Spinal cord (tissue), 10 donors: ENCODE measurements at places on chromosomes 6 and 20. TPM values are rescaled to one million over a fixed set of nuclear protein-coding genes. Genes with fewer than 3 reads are reported as not detected.
A peak's percentile ranks its signal among the peaks of the same experiment; 100 is the strongest.

SLC52A3 gene
- 1.2 TPM for total RNA-seq

ZNF512B gene
- total RNA-seq, result 10.6 TPM

HCK gene
- 9.1 TPM for total RNA-seq

DNA sequence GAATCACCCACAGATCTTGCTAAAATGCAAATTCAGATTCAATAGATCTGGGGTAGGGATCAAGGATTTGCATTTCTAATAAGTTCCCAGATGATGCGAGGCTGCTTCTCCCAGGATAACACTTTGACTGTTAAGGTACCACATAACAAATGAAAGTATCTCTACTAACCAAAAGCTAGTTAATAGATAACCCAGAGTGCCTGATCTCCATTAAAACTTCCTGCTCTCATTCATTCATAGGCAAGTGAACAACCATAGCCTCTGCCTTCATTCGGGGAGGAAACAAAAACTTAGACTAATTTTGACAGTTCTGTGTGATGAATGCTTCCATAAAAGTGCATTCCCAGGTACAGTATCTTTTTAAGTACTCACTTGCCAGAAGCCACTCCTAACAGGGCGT, 265.6 kb upstream of the BTBD3 start:
- H3K4me3 ChIP-seq, result no peak overlapping the region
- no peak for DNase-seq
- H3K27ac ChIP-seq, result no peak overlapping the region
- no peaks in the 10 kb centered on the region for H3K4me1 ChIP-seq

GRCh38 chr20:35893942-35894341, 60.4 kb downstream of the SCAND1 start:
- no peaks in the 10 kb centered on the region for H3K27me3 ChIP-seq
- H3K4me3 ChIP-seq, result no peak overlapping the region
- DNase-seq, result no peak
- H3K36me3 ChIP-seq, result no peaks in the 10 kb centered on the region
- no peaks in the 10 kb centered on the region for H3K4me1 ChIP-seq
- no peak overlapping the region for H3K27ac ChIP-seq

- H3K36me3 ChIP-seq, result no peaks in the 10 kb centered on the region
- no peak for DNase-seq
- no peaks in the 10 kb centered on the region for H3K27me3 ChIP-seq
Measured at GRCh38 chr6:23535101-23535500, 590.9 kb upstream of the NRSN1 start.

- H3K36me3 ChIP-seq, result no peaks in the 10 kb centered on the region
- no peaks in the 10 kb centered on the region for H3K27me3 ChIP-seq
- H3K27ac ChIP-seq, result no peak overlapping the region
- H3K4me1 ChIP-seq, result no peaks in the 10 kb centered on the region
- DNase-seq, result peak; percentile 71
- H3K4me3 ChIP-seq, result no peak overlapping the region
Measured at GRCh38 chr6:99668036-99668705, 61.5 kb downstream of the PRDM13 start.

DNA sequence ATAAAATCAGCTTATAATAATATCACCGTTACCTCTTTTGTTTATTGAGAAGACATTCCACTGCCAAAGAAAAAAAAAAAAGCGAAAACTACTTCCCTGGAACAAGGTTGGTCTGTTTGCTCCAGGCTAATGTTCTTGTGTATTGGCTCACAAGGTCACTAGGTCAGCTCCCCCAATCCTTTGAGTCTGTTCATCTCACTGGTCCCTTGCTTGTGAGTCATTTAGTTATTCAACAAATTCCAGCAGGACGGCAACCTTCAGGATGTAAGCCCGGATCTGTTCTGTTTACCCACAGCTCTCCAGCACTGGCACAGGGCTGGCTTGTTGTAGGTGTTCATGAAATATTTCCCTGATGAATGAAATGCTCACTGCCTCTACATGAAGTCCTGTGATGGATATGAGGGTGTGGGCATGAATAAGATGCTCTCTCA, 3.3 kb downstream of the ARHGAP40 start:
- H3K4me3 ChIP-seq, result no peak overlapping the region
- H3K27me3 ChIP-seq, result peaks cover 36% of the 10 kb centered on the region
- H3K36me3 ChIP-seq, result no peaks in the 10 kb centered on the region
- H3K27ac ChIP-seq, result no peak overlapping the region

DNA sequence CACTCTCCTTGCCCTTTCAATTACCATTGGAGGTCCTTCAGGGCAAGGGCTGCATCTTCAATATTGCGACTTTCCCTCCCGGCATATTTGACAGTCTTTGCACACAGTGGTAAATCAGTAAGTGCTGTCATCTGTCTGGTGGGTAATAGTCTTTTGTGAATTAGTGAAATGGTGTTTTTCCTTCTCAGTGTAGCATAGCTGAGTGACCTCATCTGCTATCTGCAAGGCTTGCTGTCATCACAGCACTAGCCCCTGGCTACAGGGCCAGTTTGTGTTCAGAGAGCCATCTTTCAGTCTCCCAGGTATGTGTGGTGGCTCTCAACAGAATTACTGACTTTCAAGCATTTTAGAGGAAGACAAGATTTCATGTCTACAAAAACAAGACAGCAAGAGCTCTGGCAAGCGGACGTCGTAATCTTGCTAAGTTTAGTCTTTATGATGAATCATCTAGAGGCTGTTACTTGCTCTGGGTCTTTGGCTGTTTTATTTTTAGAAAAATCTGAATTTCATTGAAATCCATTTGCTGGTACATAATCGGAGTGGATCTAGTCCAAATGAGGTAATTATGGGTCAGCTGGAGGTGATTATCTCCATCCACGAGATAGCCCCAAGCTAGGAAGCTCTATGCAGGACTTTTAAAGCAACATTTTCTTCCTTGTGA, 528.9 kb downstream of the EPM2A start:
- H3K27me3 ChIP-seq, result no peaks in the 10 kb centered on the region
- H3K36me3 ChIP-seq, result no peaks in the 10 kb centered on the region
- no peaks in the 10 kb centered on the region for H3K4me1 ChIP-seq
